HFFc6 (cell line): ENCODE measurements at places on chromosomes 6 and 20. TPM values are rescaled to one million over a fixed set of nuclear protein-coding genes. Genes with fewer than 3 reads are reported as not detected.
A peak's percentile ranks its signal among the peaks of the same experiment; 100 is the strongest.

- no peak for DNase-seq
- H3K27ac ChIP-seq: no peak overlapping the region
- no peaks in the 10 kb centered on the region for H3K27me3 ChIP-seq
- H3K36me3 ChIP-seq: no peaks in the 10 kb centered on the region
Measured at GRCh38 chr6:107101686-107102413, 13.5 kb downstream of the BEND3 start.

DNA sequence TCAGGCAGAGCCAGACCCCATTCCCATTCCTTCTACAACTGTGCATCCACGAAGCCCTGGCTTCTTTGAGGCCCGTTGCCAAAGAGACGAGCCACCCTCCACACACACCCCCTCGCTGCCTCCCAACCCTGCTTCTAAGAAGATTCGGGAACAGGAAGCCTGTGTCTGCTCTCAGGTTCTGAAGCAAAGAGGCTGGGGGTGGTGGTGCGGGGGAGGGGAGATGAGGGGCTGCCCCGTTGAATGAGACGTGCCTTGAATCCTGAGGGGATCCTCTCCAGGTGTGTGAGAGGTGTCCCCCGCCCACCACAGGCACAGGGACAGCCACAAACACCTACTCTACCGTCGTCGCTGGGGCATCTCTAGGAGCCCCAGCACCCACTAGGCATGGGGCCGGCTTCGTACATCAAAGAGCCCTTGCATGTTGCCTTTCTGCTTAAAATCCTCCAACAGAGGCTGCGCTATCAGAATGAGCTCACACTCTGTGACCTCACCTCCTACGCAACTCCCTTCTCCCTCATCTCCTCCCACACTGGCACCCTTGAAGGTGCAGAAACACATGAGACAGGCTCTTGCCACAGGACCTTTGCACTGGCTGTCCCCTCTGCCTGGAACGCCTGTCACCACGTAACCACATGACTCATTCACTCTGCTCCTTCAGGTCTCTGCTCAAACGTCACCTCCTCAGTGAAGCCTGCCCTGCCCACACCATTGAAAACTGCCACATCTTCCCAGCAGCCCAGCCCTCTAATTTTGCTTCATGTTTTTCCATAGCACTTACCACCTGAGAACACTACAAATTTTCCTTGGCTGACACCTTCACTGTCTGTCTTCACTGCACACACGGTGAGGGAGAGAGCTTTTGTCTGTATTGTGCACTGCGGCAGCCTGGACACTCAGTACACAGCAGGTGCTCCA, 58.5 kb downstream of the PREX1 start:
- peaks cover 14% of the 10 kb centered on the region; the same call in 1 of the 2 replicates for H3K4me1 ChIP-seq
- H3K27ac ChIP-seq: no peak overlapping the region
- no peak for DNase-seq
- H3K4me3 ChIP-seq: no peak overlapping the region
- H3K27me3 ChIP-seq: peaks cover 11% of the 10 kb centered on the region

- no peak for DNase-seq
- peaks cover 56% of the 10 kb centered on the region for H3K4me1 ChIP-seq
- H3K4me3 ChIP-seq: no peak overlapping the region
- H3K27me3 ChIP-seq: peaks cover 3% of the 10 kb centered on the region; the same call in 1 of the 2 replicates
- H3K27ac ChIP-seq: no peak overlapping the region
Measured at GRCh38 chr6:15401769-15402250, 155.9 kb downstream of the JARID2 start.

DNA sequence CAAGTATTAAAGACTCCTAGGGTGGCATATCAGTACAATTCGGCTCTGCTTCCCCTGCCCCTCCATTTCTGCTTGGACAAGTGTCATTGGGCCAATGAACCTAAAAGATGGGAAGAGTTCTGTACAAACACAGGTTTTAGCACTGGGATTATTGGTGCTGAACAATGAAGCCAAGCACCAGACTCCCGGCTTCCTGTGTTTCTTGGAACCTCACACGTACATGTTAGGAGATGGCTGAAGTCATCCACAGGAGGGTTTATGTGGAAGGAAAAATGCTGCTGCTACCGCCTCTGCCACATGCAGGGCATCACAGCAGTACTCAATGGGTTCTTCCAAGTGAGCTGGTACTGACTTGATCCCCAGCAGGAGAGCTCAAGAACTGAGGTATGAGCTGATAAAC, 49.7 kb downstream of the TNFRSF21 start:
- no peak overlapping the region for H3K27ac ChIP-seq
- H3K36me3 ChIP-seq: no peaks in the 10 kb centered on the region
- no peak for DNase-seq
- no peak overlapping the region for H3K4me3 ChIP-seq
- H3K27me3 ChIP-seq: no peaks in the 10 kb centered on the region; the same call in 1 of the 2 replicates
- H3K4me1 ChIP-seq: peaks cover 16% of the 10 kb centered on the region; the same call in 1 of the 2 replicates

- DNase-seq: no peak
- no peak overlapping the region for H3K27ac ChIP-seq
- peaks cover 11% of the 10 kb centered on the region; the same call in 1 of the 2 replicates for H3K4me1 ChIP-seq
- H3K36me3 ChIP-seq: peaks cover 5% of the 10 kb centered on the region; the same call in 1 of the 2 replicates
- no peak overlapping the region for H3K4me3 ChIP-seq
Measured at GRCh38 chr6:48933136-48933535, 529.9 kb downstream of the MMUT start.

- H3K27ac ChIP-seq: no peak overlapping the region
- peaks cover 12% of the 10 kb centered on the region; the same call in 1 of the 2 replicates for H3K4me1 ChIP-seq
- no peaks in the 10 kb centered on the region for H3K36me3 ChIP-seq
Measured at GRCh38 chr6:126180585-126180984, 159.3 kb upstream of the CENPW start.

GRCh38 chr6:26459023-26459810, 1.5 kb downstream of the BTN2A1 start:
- H3K4me1 ChIP-seq: peaks cover 71% of the 10 kb centered on the region
- H3K36me3 ChIP-seq: peaks cover 47% of the 10 kb centered on the region
- H3K27ac ChIP-seq: peak overlapping the region; percentile 42; the same call in 1 of the 2 replicates
- no peak for DNase-seq
- H3K27me3 ChIP-seq: no peaks in the 10 kb centered on the region; the same call in 1 of the 2 replicates

DNA sequence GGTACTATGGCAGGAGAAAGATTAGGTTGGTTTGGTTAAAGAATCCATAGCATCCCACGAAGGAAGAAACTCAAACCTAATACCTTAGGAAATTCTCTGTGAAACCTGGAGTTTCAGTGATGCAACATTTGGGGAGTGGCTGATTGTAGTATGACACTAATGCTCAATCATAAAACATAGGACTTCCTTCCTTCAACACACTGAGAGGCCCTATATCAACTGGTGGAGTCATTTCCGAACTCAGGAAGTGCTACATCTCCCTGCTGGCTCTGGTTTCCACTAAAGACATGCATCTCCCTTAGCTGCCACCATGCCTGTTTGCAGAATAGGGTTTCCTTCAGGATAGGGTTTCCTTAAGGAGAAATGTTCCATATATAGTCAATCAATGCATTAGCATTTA, 5.2 kb upstream of the MANEA start:
- no peaks in the 10 kb centered on the region for H3K36me3 ChIP-seq
- H3K27me3 ChIP-seq: no peaks in the 10 kb centered on the region; the same call in 1 of the 2 replicates
- no peak overlapping the region for H3K4me3 ChIP-seq

GRCh38 chr20:62896526-62896925, 29.8 kb downstream of the DIDO1 start:
- no peak for DNase-seq
- peaks cover 17% of the 10 kb centered on the region for H3K36me3 ChIP-seq
- no peak overlapping the region for H3K4me3 ChIP-seq

GRCh38 chr6:72414657-72415056, 207.2 kb upstream of the KCNQ5 start:
- H3K4me3 ChIP-seq: no peak overlapping the region
- H3K27ac ChIP-seq: peak overlapping the region; percentile 77
- DNase-seq: no peak
- H3K36me3 ChIP-seq: peaks cover 8% of the 10 kb centered on the region; the same call in 1 of the 2 replicates
- H3K4me1 ChIP-seq: peaks cover 96% of the 10 kb centered on the region

DNA sequence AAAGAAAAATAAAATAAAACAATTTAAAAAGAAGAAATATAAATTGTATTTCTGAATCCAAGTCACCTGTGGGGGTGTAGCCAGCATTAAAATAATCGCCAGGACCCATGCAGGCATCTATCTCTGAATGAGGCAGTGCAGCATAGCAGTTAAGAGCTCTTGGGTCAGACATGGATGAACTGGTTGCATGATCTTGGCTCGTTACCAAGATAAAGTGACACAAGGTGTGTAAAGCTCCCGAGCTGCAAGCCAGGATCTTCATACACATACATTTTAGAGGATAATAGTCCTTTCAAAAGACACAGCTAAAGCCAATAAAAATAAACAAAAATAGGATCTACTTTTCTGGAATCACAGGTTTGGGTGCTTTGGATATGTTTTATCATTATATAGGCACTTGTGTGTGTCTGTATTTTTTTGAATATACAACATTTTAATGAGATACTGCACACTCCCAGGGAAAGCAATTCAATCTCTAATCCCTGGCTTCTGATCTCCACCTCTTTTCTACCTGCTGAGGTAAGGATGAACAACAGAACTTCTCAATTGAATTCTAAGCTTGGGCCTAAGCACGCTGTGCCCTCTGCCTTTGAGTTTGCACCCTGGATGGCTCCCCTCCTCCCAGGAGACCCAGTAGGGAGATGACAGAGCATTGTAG, 8.9 kb downstream of the TRIM10 start:
- H3K36me3 ChIP-seq: no peaks in the 10 kb centered on the region
- no peak overlapping the region for H3K4me3 ChIP-seq
- DNase-seq: no peak
- H3K4me1 ChIP-seq: peaks cover 23% of the 10 kb centered on the region
- no peak overlapping the region for H3K27ac ChIP-seq

DNA sequence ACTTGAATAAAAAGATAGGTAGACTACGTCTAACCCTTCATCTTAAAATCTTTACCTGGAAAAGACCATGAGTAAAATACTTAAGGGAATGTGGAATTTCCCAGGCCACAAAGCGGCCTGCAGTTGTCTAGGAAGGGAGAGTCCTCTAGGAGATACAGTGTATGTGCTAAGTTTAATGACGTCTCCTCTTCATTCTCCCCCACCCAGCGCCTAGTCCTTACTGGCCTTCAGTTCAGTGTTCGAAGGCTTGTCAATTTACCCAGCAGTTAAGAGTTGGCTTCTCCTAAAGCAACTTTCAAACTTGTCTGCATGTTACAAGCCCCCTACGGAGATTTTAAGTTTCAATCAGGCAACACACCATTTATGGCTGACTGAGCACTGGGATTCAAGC, 35.2 kb downstream of the HFE start:
- H3K27me3 ChIP-seq: peaks cover 26% of the 10 kb centered on the region
- H3K4me1 ChIP-seq: peaks cover 39% of the 10 kb centered on the region
- H3K27ac ChIP-seq: peak overlapping the region; percentile 98
- peaks cover 37% of the 10 kb centered on the region for H3K36me3 ChIP-seq
- peak overlapping the region; percentile 96 for H3K4me3 ChIP-seq

- no peak overlapping the region for H3K27ac ChIP-seq
- H3K4me3 ChIP-seq: no peak overlapping the region
- H3K4me1 ChIP-seq: peaks cover 13% of the 10 kb centered on the region
- no peak for DNase-seq
- H3K27me3 ChIP-seq: no peaks in the 10 kb centered on the region
Measured at GRCh38 chr6:72689107-72689954, 67.5 kb downstream of the KCNQ5 start.

DNA sequence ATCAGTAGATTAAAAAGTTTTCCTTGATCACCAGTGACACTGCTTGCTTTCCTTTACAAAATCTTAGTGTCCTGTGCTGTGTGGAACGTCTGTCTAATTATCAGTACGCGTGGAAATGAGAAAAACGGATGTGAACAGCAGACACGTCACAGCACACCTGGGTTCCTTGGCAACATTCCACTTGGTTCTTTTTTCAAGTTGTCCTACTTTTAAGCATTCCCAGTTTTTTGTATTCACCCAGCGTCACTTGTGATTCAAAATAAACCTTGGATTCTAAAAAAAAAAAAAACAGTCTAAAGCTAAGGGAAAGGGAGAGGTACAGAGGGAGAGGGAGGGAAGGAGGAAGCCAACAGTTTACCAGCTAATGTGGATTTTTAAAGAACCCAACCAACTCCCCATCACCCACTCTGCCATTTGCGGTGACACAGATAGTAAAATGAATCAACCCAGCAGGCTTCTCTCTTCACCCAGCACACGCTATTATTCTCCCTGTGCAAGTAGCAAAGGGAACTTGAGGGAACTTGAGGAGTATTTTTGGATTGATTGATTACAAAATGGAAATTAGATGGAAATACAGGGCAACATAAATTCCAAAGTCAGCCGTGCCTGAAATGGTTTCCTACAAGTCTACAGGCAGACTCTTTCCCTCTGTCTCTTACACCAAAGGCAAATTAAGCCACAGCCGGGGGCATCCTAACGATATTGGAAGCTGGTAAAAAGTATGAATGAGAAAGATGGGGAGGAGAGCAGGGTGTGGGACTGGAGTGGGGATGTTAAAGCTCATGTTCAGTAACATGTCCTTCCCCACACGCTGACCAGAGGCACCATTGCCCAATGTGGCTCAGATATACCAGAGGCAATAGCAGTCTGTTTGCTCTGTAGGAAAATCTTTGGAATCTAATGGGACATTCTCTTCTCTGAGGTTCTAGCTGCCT, 129.8 kb downstream of the SASH1 start:
- H3K27me3 ChIP-seq: peaks cover 2% of the 10 kb centered on the region
- H3K4me1 ChIP-seq: peaks cover 5% of the 10 kb centered on the region; the same call in 1 of the 2 replicates
- peaks cover 40% of the 10 kb centered on the region for H3K36me3 ChIP-seq

DNA sequence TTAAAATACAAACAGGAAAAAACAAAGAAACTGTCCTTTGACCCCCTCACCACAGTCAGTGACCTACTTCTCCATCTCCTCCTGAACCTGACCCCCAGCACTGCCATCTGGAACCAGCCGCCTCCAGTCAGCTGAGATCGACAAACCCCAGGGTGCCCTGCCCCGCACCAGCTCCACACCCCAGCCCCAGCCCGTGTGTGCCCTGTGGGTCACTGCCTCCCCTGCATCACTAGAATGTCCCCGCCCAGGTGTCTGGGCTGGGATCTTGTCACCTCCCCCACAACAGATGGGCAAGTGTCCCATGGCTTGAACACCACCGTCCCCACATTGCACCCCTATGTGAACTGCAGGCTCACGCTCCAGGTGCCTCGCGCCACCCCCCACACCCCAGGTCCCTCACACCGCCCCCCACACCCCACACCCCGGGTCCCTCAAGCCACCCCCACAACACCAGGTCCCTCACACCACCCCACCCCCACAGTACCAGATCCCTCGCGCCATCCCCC, 13.3 kb downstream of the TAF4 start:
- no peak overlapping the region for H3K4me3 ChIP-seq
- H3K4me1 ChIP-seq: no peaks in the 10 kb centered on the region
- no peak for DNase-seq
- no peaks in the 10 kb centered on the region for H3K36me3 ChIP-seq
- H3K27me3 ChIP-seq: no peaks in the 10 kb centered on the region; the same call in 1 of the 2 replicates

Gene ARMC12
- 0.22 to 0.51 TPM (median 0.33 TPM) in 3 replicates for total RNA-seq

Gene GCNT2
- total RNA-seq: 0.29 and 5.6 TPM in 2 replicates

Gene ZNF311
- 0.18 to 0.27 TPM (median 0.19 TPM) in 3 replicates for total RNA-seq

Gene OPN5
- total RNA-seq: not detected in 3 replicates

Gene PLN
- total RNA-seq: not detected in 3 replicates

Gene GSTA4
- 16.2 and 18.3 TPM in 2 replicates for total RNA-seq
